SHP77 treated with DMSO at 0.1 percent for 48 hours (cell line): ENCODE measurements at places on chromosomes 5 and 9.

- no peak for DNase-seq
These were observed 198.5 kb downstream of the DNAH5 start for GRCh38 chr5:13746026-13746425.

- DNase-seq: no peak
These were observed 34.4 kb downstream of the RAD50 start for GRCh38 chr5:132591145-132591544.

DNA sequence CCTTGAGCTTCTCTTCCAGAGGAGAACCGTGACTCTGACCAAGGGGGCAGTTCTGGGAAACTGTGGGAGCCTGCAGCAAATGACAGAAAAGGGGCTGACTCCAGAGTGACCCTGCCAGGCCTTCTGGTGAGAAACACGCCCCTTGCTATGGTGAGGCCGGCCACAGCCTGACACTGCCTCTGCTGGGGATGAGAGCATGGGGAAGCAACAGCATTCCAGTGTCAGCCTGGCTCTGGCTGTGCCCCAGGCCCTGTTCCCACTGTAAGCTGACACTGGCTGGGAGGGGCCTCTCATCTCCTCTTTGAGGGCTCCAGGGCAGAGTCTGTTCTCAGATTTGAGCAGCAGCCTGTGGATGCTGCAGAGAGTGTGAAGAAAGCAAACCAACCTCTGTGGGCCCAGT, 180.0 kb upstream of the IL12B start:
- no peak for DNase-seq

DNA sequence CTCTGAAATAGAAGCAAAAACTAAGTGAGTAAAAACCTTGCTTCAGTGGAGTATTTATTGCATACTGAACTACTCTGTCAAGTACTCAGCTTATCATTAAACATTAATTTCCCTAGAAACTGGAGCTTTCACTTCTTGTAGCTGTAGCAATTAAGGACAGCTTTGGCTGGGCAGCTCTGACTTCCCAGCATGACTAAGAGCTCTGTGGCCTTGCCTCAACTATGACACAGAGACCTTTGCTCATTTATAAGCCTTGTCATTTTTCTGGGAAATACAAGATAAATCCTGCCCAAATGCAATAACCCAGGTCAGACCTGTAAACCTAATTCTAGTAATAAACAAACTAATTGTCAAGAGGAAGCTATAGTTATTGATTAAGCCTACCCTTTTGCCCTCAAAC, 65.4 kb upstream of the STK32A start:
- no peak for DNase-seq

DNA sequence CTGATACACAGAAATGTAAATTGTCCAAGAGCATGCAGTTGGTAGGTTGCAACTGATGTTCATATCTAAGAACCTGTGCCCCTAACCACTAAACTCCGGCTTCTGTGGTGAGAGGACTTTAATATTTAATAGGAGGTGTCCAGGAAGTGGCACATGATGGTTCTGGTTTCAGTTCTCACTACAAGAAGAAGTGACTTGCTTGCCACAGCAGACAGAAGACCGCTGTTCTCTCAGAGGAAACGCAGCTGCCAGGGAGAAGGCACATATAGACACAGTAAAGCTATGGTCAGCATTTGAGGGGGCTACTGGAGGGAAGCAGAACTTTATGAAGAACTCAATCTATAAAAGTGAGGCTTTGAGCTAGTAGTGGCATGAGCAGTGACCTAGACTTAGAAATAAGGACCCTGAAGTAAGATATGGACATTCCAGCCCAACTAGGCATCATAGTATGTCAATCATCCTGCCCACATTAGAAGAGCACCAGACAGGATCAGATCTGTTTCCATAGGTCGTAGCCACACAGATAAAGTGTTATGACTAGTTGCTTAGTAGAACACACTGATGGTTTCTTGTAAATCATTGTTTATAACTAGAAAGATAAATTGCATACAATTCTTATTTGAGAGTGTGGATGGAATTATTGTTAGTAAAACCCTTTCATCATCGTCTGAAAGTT, 36.4 kb upstream of the DAB2 start:
- DNase-seq: no peak

GRCh38 chr5:116297296-116297814, 212.5 kb downstream of the COMMD10 start:
- no peak for DNase-seq

DNA sequence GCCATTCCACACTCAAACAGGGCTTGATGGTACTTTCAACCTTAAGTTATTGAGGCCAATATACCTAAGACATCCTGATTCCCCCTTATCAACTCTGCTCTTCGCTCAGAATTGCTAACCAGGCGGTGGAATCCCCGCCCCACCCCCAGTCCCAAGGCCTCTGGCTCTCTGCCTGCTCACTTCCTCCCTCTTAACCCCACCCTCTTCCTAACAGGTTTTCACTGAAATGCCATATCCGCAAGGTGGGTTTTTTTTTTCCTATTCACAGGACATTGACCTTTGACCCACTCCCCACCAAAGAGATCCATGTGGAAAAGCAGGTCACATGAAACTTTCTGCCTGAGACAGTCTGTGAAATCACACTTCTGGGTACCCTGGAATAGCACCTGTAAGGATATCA, 66.6 kb upstream of the IFNK start:
- no peak for DNase-seq

GRCh38 chr5:117943541-117943940, 1044.8 kb downstream of the DTWD2 start:
- DNase-seq: no peak

DNA sequence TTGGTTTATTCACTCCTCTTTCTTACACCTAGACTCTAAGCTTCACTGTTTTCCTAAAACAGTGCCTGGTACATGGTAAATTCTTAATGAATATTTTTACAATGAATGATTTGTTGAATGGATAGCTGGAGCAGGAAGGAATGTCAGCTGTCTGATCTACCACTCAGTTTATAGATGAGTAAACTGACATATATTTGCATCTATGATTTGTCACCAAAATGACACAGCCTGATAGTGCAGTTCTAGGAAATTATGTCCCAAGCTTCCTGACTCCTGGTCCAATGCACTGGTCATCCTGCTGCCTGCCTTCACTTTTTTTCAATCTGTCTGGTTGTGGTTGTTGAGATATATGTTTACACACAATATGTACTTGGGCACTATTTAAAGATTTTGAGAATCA, 651.7 kb upstream of the WWC1 start:
- no peak for DNase-seq

- no peak for DNase-seq
These were observed 59.1 kb upstream of the TLR4 start for GRCh38 chr9:117644932-117645636.

DNA sequence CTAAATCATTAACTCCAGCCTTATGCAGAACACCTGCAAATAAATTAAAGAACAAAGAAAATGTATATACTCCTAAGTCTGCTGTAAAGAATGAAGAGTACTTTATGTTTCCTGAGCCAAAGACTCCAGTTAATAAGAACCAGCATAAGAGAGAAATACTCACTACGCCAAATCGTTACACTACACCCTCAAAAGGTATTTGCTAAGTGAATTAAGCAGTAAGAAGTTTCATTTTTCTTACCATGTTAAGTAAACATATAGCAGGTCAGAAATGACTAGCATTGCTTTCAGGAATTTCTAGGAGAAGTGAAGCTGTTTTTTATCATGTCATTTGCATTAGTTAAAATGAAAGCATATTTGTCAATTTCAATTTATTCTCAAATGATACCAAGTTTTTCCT, 92.7 kb downstream of the MELK start:
- no peak for DNase-seq

DNA sequence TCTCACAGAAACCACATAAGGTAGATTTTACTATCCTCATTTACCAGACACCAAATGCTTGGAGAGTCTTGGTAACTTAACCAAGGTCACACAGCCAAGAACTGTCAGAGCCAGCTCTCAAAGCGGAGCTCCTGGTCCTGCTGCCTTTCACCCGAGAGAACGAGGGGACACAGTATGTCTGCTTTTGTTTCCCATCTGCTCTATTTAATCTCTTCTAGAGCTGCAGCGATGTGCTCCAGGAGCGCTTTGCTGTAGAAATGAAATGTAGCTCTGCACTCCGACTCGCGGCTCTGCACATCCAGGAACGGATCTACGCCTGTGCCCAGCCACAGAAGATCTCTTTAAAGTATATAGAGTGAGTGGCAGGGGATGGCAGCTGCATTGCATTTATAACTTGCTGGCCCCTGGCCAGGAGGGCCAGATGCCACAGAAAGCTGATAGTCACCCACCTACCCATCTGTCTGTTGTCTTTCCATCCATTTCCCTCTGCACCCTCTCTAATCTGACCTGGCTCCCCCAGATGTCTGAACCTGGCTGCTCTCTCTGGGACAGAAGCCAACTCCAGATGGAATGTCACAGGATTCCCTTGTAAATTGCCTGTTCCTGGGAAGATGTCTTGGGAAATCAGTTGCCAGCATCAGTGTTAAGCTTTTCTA, 21.4 kb upstream of the TRMT10B start:
- no peak for DNase-seq

DNA sequence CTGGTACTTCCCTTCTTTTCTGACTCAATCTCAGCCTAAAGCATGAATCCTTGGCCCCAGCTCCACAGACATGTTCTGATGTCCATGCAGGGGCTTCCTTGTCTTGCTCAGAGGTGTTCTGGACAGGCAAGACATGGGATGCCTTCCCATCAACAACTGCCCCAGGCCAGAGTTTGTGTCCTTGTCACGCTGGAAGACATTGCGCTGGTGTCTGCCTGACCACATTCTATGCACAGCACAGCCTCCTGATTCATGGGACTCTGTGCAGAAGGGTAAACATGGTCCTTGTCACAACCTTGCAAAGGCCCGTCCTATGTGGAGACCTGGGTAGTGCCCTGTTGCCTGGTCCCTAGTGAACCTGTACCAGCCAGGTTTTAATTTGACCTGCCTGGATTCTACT, 212.2 kb downstream of the FSTL4 start:
- no peak for DNase-seq

GRCh38 chr9:129493002-129493705, 127.7 kb downstream of the C9orf50 start:
- DNase-seq: no peak

GRCh38 chr5:155556700-155557099, 543.1 kb downstream of the KIF4B start:
- DNase-seq: no peak

DNA sequence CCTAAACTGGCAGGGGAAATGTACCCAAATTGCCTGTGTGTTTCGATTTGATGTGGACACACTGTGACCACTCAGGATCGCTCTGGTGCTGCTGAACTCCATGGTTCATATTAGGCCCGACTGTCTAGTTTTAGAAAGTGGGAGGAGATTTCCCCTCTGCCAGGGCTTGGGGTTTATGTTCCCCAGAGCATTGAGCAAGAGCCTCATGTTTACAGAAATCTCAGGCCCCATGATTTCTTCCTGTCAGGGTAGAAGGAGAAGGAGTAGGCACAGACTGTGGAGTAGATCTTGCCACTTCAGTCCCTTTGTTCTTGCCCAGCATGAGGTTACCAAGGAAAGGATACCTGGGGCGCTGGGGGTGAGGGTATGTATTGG, 40.8 kb upstream of the GLRX start:
- DNase-seq: no peak

- no peak for DNase-seq
These were observed 68.7 kb downstream of the PCDH1 start for GRCh38 chr5:141809380-141810096.

GRCh38 chr9:127140842-127141675, 18.6 kb upstream of the ANGPTL2 start:
- no peak for DNase-seq

- DNase-seq: no peak
These were observed 12.2 kb upstream of the CDK5RAP2 start for GRCh38 chr9:120592210-120592609.

- no peak for DNase-seq
These were observed 65.2 kb upstream of the MAP1B start for GRCh38 chr5:72042097-72042496.

GRCh38 chr9:21542787-21543186, 60.7 kb upstream of the IFNE start:
- no peak for DNase-seq

GRCh38 chr9:116656501-116656971, 30.6 kb upstream of the TRIM32 start:
- DNase-seq: peak; percentile 2

DNA sequence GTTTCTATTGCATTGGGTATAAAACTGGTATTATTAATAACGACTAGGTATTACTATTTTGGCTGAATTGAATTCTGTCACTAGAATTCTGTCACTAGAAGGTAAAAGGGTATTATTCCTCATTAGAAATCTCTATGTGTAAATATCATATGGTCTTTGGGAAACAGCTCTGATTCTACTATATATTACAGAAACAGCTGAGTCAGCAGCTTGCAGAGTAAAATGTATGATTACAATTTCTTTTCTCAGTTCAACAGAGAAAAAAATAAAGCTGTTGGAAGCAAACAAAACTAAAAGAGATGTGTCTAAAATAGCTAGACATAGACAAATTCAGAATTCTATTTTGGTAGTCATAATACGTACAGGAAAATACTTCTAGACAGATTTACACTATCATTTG, 48.5 kb downstream of the HAPLN1 start:
- no peak for DNase-seq

DNA sequence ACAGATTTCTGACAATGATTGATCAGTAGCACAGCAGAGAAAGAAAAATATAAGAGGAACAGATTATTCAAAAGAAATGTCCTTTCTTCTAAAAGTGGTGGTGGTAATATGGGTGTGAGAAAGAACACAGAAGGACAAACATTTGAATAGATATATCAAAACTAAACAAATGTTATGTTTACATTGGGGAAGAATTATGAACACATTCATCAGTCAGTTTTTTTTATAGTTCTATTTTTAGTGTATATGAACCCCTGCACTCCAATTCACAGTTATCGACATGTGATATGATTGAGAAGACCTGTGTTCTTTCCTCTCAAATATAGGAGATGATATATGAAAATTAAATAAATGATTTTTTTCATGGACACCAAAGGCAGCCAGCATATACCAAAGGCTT, 128.6 kb downstream of the NNT start:
- no peak for DNase-seq

- no peak for DNase-seq
These were observed 108.3 kb downstream of the WNK2 start for GRCh38 chr9:93292288-93292615.

DNA sequence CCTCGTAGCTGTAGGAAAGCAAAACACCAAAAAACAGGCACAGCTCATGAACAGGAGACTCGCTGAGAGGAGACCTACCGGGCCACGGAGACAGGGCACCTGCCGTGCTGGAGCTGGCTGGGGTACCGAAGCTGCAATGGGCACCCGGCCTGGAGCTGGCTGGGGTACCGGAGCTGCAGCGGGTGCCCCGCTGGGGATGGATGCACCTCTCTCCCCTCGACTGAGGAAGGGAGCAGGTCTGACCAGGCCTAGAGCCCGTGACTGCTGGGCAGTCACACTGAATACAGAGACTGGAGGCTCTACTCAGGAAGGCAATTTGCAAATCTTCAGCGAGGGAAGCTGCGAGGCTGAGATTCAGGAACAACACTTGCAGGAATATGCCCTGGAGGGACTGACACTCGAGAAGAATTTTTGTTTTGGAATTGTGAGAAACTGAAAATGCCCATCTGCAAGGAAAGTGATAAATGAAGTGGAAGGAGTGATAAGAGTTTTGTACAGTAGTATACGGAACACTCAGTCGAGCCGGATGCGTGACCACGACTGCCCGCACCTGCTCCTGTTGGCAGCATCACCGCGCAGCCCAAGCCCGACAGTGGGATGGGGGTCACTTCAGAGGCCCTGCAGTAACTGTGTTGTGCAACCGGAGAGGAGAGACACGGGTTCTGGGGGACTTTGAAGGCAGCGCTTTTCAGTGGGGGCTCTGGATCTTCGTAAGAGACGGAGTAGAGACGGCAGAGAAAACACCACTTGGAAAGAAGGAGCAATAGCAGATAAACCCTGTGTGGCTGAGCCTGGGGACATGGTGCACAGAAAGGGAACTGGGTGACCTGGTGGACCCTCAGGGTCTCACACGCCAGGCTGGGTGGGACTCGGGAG, 27.9 kb upstream of the LPCAT1 start:
- peak; percentile 94 for DNase-seq
